Lower leg skin (tissue), 4 donors: ENCODE measurements at places on chromosomes 6 and 20. TPM values are rescaled to one million over a fixed set of nuclear protein-coding genes. Genes with fewer than 3 reads are reported as not detected.

TENT5A gene
- 18.4 TPM for total RNA-seq

CST5 gene
- total RNA-seq, result not detected

GABRR1 gene
- 0.39 TPM for total RNA-seq

B3GALT4 gene
- 26.8 TPM for total RNA-seq

ULBP2 gene
- 0.25 TPM for total RNA-seq

GUCA1A gene
- total RNA-seq, result not detected

TRIM31 gene
- 0.29 TPM for total RNA-seq

PNPLA1 gene
- 28.8 TPM for total RNA-seq

DNA sequence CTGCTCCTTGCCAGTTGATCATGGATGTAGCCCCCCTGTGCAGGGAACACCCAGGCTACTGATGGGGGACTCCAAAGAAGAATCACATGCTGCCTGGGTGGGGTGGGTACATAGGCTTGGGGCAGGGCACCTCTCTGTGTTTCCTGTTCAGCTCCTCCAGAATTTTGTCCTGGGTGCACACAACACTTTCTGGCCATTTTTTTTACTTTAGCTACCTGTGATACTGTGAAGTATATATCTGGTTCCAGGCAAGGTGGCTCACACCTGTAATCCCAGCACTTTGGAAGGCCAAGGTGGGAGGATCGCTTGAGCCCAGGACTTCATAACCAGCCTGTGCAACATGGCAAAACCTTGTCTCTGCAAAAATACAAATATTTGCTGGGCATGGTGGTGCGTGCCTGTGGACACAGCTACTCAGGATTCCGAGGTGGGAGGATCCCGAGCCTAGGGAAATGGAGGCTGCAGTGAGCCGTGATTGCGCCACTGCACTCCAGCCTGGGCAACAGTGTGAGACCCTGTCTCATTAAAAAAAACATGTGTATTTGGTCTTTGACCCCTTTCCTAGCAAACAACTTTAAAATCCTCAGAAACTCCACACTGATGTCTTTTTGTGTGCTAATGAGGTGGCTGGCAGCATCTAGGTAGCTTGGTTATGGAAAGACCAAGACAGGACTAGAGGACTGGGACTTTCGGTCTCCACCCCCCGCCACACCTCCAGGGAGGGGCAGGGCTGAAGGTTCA, 14.1 kb downstream of the SLC4A11 start:
- DNase-seq, result no peak

GRCh38 chr6:38100380-38100779, 280.9 kb downstream of the ZFAND3 start:
- no peak for DNase-seq

DNA sequence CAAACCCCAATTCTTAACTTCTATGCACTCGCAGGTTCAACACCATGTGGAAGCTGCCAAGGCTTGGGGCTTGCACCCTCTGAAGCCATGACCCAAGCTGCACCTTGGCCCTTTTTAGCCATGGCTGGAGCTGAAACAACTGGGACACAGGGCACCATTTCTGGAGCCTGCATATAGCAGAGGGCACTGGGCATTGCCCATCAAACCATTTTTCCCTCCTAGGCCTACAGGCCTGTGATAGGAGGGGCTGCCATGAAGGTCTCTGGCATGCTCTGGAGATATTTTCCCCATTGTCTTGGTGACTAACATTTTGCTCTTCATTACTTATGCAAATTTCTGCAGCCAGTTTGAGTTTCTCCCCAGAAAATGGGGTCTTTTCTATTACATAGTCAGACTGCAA, 484.7 kb downstream of the EPHA7 start:
- no peak for DNase-seq

DNA sequence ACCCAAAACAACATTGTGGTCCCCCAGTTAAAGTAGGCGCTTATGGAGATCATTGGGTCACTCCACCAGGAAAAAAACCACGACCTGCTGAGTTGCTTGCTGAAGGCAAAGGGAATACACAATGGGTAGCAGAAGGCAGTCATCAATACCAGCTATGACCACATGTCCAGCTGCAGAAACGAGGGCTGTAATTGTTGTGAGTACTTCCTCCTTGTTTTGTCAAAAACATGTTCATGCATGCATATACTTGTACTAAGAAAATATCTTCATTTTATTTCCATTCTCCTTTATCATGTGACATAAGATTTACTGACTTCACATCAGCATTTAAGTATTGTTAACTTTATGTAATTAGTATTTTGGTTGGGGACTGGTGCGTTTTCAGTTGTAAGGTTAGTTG, 16.9 kb downstream of the SERINC1 start:
- no peak for DNase-seq

GRCh38 chr6:70151616-70152015, 151.3 kb downstream of the COL9A1 start:
- no peak for DNase-seq

DNA sequence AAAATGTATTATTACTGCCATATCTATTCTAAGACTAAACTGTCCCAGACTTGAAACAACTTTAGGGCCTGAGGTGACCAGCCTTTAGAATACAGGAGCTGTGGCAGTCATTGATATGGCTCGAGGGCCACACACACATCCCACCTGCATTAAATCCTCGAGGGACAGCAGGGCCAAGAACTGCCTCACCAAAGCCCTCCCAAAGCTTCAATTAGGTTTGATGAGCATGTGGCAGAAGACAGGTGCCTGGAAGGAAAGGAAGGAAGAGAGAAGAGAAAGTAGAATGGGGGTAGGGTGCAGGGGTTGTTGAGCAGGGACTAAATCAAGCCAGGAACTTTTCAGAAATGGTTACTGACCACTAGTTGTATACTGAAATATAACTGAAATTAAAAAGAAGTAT, 115.0 kb downstream of the PDSS2 start:
- DNase-seq, result no peak

- DNase-seq, result no peak
These were observed 589.9 kb downstream of the PHF3 start for GRCh38 chr6:64225503-64225902.

- no peak for DNase-seq
These were observed 34.0 kb upstream of the TRAM2 start for GRCh38 chr6:52610745-52611355.

GRCh38 chr6:88105741-88106340, 58.2 kb downstream of the SPACA1 start:
- no peak for DNase-seq

- no peak for DNase-seq
These were observed 39.6 kb upstream of the PAX1 start for GRCh38 chr20:21665687-21666446.

DNA sequence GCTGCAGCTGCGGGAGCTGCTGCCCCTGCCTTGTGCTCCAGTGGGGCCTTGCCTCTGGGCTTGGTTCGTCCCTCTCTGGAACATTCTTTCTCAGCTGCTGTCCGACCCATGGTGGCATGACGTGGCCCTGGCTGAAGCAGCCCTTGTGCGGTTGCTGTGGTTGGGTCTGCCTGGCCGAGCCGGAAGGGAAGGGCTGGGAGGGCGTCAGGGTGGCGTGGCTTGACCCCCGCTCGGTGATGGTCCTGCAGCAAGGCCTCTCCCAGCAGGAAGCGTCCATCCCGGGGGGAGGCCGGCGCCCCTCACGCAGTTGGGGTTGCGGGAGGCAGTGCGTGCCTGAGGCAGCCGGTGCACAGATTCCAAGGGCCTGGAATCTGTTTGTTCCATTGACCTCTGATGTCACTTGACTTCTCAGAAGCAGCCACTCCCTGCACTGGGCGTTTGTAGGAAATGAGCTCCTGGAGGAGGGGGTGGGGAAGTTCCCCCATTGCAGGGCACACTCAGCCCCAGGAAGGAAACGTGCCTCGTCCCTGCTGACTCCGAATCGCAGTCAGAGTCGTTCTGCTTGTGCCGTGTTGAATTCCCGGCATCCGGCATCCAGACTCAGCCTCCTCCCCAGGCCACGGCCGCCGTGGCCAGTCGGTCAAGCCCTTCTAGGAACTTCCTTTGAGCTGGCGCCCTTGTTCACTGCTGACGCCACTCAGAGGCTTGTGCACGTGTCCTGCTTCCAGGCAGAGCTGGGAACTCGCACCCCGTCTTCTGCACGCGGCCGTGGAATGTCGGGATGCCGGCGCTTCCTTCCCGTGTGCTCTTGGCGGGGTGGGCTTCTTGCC, 9.7 kb upstream of the TNFRSF6B start:
- DNase-seq, result peak; percentile 94

DNA sequence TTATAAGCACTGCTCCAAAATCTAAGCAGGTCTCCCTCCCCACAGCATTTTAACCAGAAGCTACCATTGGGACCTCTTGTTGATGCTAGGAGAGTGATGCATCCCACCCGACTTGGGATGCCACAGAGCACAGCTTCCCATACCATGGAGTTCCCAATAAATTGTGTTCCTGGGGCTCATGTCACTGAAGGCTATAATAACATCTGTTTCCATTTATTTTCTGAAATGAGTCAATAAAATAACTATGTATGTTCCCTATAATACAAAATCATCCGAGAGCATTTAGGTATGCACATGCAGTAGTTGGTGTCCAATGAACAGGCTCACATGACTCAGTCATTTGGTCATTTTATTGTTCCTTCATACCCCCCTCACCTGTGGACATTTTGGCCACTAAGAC, 204.2 kb downstream of the TBC1D7 start:
- no peak for DNase-seq

GRCh38 chr6:142074516-142074915, 58.2 kb upstream of the GJE1 start:
- no peak for DNase-seq

- no peak for DNase-seq
These were observed 238.2 kb downstream of the GMDS start for GRCh38 chr6:2007165-2007564.

- DNase-seq, result no peak
These were observed 179.1 kb downstream of the SOD2 start for GRCh38 chr6:159513914-159514313.

- DNase-seq, result no peak
These were observed 315.4 kb downstream of the SAMD5 start for GRCh38 chr6:147823936-147824335.

GRCh38 chr6:154606457-154606856, 96.0 kb upstream of the CNKSR3 start:
- no peak for DNase-seq
